T-helper 1 cell treated with Interleukin-12 subunit alpha and Interleukin-12 subunit beta and Interleukin-4 antibody, amounts not matched to agents 30 ng/mL and 1 ng/mL, for 36 hours (primary cell): ENCODE measurements at places on chromosomes 7 and 10. TPM values are rescaled to one million over a fixed set of nuclear protein-coding genes. Genes with fewer than 3 reads are reported as not detected.

WNT8B gene
- 0.20 TPM in 1 of 2 replicates, not detected in the other for total RNA-seq

AKR1C1 gene
- total RNA-seq = 1.3 and 1.4 TPM in 2 replicates

EPHA1 gene
- total RNA-seq = 0.20 and 0.66 TPM in 2 replicates

TMEM176B gene
- total RNA-seq = not detected in 2 replicates

ASNS gene
- 43.8 and 47.2 TPM in 2 replicates for total RNA-seq

PPP1R9A gene
- not detected in 2 replicates for total RNA-seq

LBX1 gene
- not detected in 2 replicates for total RNA-seq

THSD7A gene
- total RNA-seq = not detected in 2 replicates

ADRB1 gene
- total RNA-seq = 0.12 TPM in 1 of 2 replicates, not detected in the other

GIMAP2 gene
- 95.5 and 101 TPM in 2 replicates for total RNA-seq

SPDYE8 gene
- not detected in 2 replicates for total RNA-seq

CALHM1 gene
- total RNA-seq = 0.17 and 0.25 TPM in 2 replicates

RTKN2 gene
- 7.2 and 7.8 TPM in 2 replicates for total RNA-seq

FBXL13 gene
- total RNA-seq = 0.29 and 0.78 TPM in 2 replicates

TMEM184A gene
- total RNA-seq = not detected in 2 replicates

OR2A5 gene
- total RNA-seq = not detected in 2 replicates

HOGA1 gene
- not detected in 2 replicates for total RNA-seq

INHBA gene
- total RNA-seq = 0.32 and 0.54 TPM in 2 replicates

IGFBP1 gene
- total RNA-seq = not detected in 2 replicates

PDLIM1 gene
- total RNA-seq = 28.1 and 28.7 TPM in 2 replicates

SUGCT gene
- total RNA-seq = 0.54 TPM in 1 of 2 replicates, not detected in the other

NKX6-2 gene
- not detected in 2 replicates for total RNA-seq

CFAP70 gene
- total RNA-seq = 0.44 and 0.49 TPM in 2 replicates

LAMB1 gene
- total RNA-seq = not detected in 2 replicates

LEP gene
- not detected in 2 replicates for total RNA-seq

NPC1L1 gene
- total RNA-seq = not detected in 2 replicates

CPN1 gene
- total RNA-seq = not detected in 2 replicates

SLC26A5 gene
- not detected in 2 replicates for total RNA-seq

SEM1 gene
- 38.1 and 41.5 TPM in 2 replicates for total RNA-seq

DLX6 gene
- total RNA-seq = not detected in 2 replicates

RBP3 gene
- total RNA-seq = not detected in 2 replicates

SLC25A40 gene
- total RNA-seq = 40.9 and 42.1 TPM in 2 replicates

PIK3CG gene
- 36.5 and 39.3 TPM in 2 replicates for total RNA-seq
